Endothelial cell of coronary artery (primary cell): ENCODE measurements at places on chromosomes 6 and 20. TPM values are rescaled to one million over a fixed set of nuclear protein-coding genes. Genes with fewer than 3 reads are reported as not detected.

Gene OSTM1
- 13.9 and 23.3 TPM in 2 replicates for total RNA-seq

Gene CD83
- total RNA-seq = 0.19 and 0.63 TPM in 2 replicates

Gene DLL1
- 0.75 and 2.4 TPM in 2 replicates for total RNA-seq

Gene CLDN20
- total RNA-seq = not detected in 2 replicates

Gene DNAH8
- under 0.01 and 0.19 TPM in 2 replicates for total RNA-seq

Gene HDAC2
- 81.3 and 87.4 TPM in 2 replicates for total RNA-seq

Gene GINS1
- total RNA-seq = 5.4 and 13.6 TPM in 2 replicates

Gene SLC29A1
- 63.9 and 75.7 TPM in 2 replicates for total RNA-seq

Gene OXT
- total RNA-seq = not detected in 2 replicates

Gene OOEP
- not detected in 2 replicates for total RNA-seq

Gene ULBP3
- total RNA-seq = 9.2 and 15.0 TPM in 2 replicates

Gene ZC3H12D
- total RNA-seq = under 0.01 TPM in 2 replicates

Gene SYTL3
- total RNA-seq = 0.99 and 2.6 TPM in 2 replicates

Gene ANKEF1
- total RNA-seq = 2.1 and 2.4 TPM in 2 replicates

Gene TAGAP
- total RNA-seq = not detected in 2 replicates

Gene EPPIN
- not detected in 2 replicates for total RNA-seq

Gene TULP1
- not detected in 2 replicates for total RNA-seq

Gene ERVFRD-1
- not detected in 2 replicates for total RNA-seq

Gene ANKRD66
- not detected in 2 replicates for total RNA-seq

Gene PDYN
- not detected in 2 replicates for total RNA-seq

Gene RFX6
- not detected in 2 replicates for total RNA-seq

Gene ARMC2
- 0.90 and 2.1 TPM in 2 replicates for total RNA-seq

Gene USP49
- total RNA-seq = 1.7 and 2.8 TPM in 2 replicates
